Kidney (tissue), 22 donors: ENCODE measurements at places on chromosomes 5 and 9. TPM values are rescaled to one million over a fixed set of nuclear protein-coding genes. Genes with fewer than 3 reads are reported as not detected.
A peak's percentile ranks its signal among the peaks of the same experiment; 100 is the strongest.

GRCh38 chr5:21238786-21239185 is 1250.8 kb upstream of the CDH18 start:
- no peak for DNase-seq

GRCh38 chr5:133245191-133246052 is 193.6 kb downstream of the HSPA4 start:
- no peak for DNase-seq

DNA sequence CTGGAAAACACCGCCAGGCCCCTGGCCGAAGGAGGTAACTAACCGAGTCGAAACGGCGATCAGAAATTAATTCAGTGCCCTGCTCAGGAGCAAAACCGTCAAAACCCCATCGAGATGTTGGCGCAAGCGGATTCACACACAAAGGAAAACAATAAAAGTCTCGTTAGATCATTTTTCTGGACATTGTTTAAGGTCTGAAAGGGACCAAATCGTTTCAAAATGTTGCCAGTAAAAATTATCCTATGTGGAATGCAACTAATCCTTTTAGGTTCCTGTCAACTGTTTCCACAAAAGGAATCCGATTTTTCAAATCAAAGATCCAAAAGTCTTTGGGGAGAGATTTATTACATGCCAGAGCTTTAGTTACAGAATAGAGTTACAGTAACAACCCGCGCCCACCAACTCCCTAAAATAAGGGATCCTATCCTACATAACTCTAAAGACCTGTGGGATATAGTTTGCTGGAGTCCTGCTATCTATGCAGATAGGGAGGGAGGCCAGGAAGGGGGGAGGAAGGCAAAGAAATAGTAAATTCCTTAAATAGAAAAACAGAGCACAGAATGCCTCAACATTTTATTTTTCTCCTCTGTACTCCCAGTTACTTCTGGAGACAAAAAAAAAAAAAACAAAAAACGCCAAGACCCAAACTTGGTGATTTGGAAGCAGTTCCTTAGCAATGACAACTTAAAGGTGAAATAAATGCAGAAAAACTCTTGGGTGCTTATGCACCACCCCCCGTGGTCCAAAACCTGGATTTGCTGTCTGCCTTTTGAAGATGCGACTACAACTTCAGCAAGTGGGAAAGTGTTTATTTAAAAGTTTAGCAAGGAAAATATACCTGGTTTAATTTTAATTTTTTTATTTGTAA is 10.6 kb downstream of the FOXD1 start:
- DNase-seq: no peak

The NEUROG1 gene
- not detected for polyA plus RNA-seq

GRCh38 chr9:93566408-93567270 is 9.7 kb upstream of the PHF2 start:
- peak; percentile 98 for DNase-seq

- DNase-seq: no peak
Observed at GRCh38 chr9:113844466-113844865, 31.6 kb upstream of the ZNF618 start.

The BARX1 gene
- polyA plus RNA-seq: not detected

DNA sequence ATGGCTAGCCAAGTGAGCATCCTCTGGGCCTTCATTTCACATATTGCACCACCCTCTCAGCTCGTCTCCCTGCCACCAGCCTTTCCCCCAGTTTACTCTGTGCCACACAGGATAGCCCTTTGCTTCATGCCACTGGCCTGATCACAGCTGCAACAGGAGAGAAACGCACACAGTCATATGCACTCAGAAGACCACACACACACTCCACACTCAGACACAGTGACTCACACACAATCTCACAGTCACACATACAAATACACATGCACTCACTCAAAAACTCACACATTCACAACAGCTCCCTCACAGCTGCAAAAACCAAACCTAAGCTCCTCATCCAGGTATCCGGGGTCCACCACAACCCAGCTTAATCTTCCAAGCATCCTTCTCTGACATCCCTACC is 38.7 kb downstream of the TTC39B start:
- no peak for DNase-seq

The PCDHGB3 gene
- 0.15 TPM for polyA plus RNA-seq

DNA sequence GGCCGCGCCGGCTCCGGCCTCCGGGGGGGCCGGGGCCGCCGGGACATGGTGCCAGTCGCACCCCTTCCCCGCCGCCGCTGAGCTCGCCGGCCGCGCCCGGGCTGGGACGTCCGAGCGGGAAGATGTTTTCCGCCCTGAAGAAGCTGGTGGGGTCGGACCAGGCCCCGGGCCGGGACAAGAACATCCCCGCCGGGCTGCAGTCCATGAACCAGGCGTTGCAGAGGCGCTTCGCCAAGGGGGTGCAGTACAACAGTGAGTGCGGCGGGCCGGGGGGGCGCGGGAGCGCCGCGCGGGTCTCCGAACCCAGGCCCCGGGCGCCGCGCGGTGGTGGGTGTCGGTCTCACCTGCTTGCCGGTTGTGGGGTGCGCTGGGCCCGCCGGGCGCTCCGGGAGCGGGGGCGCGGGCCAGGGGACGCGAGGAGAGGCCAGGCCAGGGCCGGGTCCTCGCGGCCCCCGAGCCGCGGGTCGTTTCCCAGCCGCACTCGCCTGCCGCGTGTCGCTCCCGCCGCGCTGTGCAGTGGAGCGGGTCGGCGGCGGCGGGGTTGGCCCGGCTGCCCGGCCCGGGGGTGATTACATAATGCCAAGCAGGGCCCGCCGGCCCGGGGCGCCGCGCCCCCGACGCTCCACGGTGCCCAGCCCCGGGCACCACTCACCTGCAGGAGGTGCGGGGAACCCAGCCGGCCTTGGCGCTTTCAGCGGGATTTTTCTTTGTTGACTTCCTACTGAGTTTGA is 492 bp downstream of the RABL6 start:
- DNase-seq: peak; percentile 64

GRCh38 chr5:8457187-8458037 is 588.5 kb downstream of the MTRR start:
- DNase-seq: peak; percentile 96

GRCh38 chr5:5930561-5930960 is 447.8 kb downstream of the MED10 start:
- DNase-seq: no peak

- peak; percentile 25 for DNase-seq
Observed at GRCh38 chr5:180649297-180650039, at the start of gene FLT4. FLT4 (minus strand) TSS chr5:180649600; CDS start chr5:180649545, 55 bp downstream.
